ENCODE measurements at places on chromosomes 2 and 18. TPM values are rescaled to one million over a fixed set of nuclear protein-coding genes. Genes with fewer than 3 reads are reported as not detected.

- DNase-seq, result peak; percentile 99
These were observed 139.0 kb downstream of the DDX1 start for GRCh38 chr2:15730545-15731212.

DNA sequence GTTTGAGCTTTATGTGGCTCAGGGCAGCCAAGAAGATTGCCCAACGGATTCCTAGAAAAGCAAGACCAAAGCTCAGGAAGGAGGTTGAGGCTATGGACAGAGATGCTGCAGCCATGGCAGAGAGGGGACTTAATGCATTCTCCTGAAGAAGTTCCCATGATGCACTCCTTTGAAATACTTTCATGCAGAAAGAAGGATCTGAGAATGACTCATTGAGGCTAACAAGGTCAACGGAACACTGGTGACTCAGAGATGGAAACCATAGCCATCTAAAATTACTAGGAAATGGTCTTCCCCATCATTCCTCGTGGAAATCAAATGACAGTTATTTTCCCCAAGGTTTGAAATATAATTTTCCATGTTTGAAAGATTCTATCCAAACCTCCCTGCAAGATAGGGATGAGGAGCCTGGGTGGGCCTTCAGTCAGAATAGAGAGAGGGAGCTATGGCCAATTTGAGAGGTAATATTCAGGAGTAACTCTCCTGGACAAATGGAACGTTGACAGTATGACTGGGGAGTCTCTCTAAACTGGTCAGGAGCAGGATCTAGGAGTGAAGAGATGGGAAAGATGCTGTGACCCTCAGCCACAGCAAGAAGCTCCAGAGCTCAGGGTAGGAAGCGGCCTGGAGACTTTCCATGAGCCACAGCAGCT lies 63.0 kb downstream of the REEP1 start:
- DNase-seq, result no peak

GRCh38 chr2:174334781-174335251 lies at the start of gene SP9:
TSS of gene SP9 (plus strand) at chr2:174334954. CDS start at chr2:174335093, 139 bp downstream.
- no peak for DNase-seq

GRCh38 chr2:66496670-66497420 lies 61.9 kb downstream of the MEIS1 start:
- no peak for DNase-seq

- DNase-seq, result no peak
These were observed 22.5 kb upstream of the MAP3K20 start for GRCh38 chr2:173053043-173053699.

DNA sequence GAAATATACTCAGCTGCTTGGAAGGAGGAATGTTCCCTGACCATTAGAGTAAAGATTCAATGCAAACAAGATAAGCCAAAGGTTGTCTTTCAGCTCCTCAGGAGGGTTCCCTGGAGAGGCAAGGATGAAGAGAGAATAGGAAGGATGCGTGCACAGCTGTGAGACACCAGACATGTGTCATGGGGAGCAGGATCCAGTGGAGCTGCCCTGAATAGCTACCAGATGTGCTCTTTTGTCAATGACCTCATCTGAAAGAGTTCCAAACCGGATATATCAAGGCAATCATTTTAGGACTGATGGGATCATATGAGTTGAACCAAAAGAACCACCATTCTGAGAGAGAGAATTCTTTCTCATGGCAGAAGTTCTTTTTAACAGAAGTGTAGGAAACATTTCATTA lies 490.6 kb downstream of the IRS1 start:
- no peak for DNase-seq

The ZSWIM2 gene
- not detected for total RNA-seq

The TGIF1 gene
- total RNA-seq, result 13.3 TPM
